ENCODE measurements at places on chromosomes 4 and X.

GRCh38 chr4:655464-656151 lies 18.5 kb downstream of the ATP5ME start:
- DNase-seq, result no peak

DNA sequence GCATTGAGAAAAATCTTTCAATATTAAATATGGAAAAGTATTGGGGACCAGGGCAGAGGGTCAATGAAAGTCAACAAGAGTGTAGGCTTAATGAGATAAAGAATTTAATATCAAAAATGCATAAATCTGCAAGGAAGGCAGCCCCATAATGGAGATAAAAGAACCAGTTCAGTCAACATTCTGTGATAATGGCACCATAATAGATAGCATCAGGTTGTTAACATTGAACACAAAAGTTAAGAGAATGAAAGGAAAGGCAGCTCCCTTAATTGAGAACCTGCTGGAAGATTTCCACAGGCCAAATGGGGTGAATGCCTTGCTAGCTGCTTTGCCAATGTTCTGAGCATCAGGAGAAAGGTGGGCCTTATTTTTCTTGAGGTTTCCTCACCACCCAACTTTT lies 60.4 kb upstream of the TMEM33 start:
- DNase-seq, result no peak

DNA sequence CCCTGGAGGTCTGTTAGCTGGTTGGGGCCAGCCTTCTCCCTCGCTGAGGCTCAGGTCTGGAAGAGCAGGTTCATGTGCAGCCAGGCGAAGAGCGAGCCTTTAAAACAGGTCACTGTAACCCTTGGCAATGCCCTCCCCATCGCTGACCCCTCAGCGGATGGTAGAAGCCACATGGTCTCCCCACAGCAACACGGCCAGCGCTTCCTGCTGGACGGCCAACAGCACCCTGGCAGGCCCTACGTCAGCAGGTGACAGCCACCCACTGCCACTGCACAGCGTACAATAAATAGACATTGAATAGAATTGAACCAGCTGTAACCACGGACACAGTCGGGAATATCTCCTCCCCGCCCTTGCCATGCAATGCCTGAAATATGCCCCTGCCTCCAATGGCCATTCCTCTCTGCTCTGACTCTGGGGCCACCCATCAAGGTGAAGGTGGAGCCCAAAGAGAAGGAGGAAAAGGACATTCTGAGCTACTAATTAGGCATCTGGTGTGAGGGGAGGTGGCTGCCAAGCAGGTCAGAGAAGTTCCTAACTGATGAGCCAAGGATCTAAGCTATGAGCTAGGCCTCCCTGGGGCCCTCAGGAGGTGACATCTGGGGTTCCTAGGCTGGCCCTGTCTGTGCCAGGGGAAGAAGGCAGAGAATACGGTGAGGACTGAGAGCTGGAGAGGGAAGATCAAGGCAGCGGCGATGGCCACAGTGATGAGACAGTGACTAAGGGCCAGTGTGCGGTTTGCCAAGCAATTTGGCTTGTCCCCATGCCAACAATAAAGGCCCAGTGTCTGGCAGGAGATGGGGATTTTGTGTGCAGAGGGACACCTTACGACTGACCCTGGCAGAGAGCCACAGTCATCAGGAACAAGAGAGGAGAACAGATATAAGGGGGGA lies 202.3 kb downstream of the BCOR start:
- no peak for DNase-seq

DNA sequence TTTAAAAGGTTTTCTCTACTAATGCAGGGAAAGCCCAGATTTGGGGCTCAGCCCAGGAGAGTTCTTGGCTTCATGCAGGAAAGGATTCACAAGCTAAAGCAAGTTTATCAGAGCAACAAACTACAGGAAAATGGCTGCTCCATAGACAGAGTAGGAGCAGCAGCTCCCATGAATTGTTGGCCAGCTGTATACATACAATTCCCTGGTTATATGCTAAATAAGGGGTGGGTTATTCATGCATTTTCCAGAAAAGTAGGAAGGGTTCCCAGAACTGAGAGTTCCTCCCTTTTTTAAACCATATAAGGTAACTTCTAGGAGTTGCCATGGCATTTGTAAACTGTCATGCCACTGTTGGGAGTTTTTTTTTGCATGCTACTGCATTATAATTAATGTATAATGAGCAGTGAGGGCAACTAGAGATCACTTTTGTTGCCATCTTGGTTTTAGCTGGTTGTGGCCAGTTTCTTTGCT lies 2.6 kb downstream of the C4orf33 start:
- no peak for DNase-seq

Data from KBM-7 (cell line).